Activated CD4-positive, CD25-positive, alpha-beta regulatory T cell treated with anti-CD3 and anti-CD28 coated beads, Interleukin-2, amount 50 U/mL, for 16 hours (primary cell): ENCODE measurements at places on chromosomes 2 and 18.

DNA sequence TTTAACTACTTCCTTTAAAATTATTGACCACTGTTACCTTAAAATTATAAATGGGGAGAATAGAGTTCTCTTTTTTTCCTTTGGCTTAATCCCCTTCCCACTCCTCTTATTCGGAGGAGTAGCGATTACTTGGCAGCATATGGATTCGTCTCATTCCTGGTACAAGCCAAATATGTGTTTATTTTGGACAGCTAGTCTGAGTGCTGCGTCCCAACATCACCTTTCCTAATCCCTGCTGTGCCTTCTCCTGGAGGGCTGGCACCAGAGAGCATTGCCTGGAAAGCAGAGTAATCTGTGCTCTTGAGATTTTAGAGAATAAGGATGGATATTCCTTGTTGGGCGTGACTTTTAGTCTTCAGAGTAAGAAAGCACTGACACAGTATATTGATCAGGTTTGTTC is 185.6 kb downstream of the AGAP1 start:
- DNase-seq = no peak

DNA sequence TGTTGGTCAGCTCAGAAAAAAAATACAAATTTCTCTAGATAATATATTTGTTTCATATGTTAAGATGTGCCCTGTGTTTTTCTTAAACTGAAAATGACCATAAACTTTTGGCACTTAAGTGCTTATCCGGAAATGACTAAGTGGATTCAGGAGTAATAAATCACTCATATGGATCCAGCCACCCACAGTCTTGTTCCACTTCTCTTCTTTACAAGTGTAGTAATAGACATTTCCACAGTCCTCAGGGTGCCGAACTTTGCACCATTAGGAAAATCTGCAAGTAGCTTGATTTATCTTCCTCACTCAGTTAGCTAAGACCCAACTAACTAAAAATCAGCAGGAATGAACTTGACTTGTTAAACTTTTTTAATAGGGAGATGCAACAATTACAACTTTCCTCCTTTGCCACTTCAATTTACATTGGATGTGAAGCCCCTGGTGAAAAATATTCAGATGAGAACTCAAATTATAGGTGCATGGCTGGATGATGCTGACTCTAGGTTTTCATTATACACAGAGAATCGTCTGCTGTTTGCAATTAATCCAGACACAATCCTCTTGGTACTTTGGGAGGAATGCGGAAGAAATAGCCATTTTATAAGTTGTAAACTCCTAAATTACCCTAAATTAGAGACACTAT is 322.5 kb downstream of the ARHGAP15 start:
- DNase-seq = no peak

DNA sequence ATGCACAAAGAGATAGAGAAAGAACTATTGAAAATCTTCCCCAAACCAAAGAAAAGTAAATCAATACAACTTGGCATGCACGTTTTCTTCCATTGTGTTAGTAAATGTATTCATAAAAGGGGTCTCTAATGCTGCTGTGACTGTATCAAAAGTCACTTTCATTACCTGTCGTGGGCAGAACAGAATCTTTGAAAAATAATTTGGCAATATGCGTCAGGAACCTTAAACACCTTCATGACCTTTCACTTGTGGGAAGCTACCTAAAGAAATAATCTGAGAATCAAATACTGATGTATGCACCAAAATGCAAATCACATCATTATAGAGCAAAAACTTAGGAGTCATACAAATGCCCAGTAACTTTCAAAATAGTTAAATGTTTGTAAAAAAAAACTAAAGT is 105.3 kb downstream of the ARL4C start:
- DNase-seq = no peak

- DNase-seq = peak; percentile 45
Observed at GRCh38 chr2:191566344-191566743, 111.6 kb upstream of the NABP1 start.

- no peak for DNase-seq
Observed at GRCh38 chr2:52083214-52083613, 1051.3 kb upstream of the NRXN1 start.
